ENCODE measurements at places on chromosomes 7 and 10. TPM values are rescaled to one million over a fixed set of nuclear protein-coding genes. Genes with fewer than 3 reads are reported as not detected.

The LRRN3 gene
- not detected for total RNA-seq

The AMZ1 gene
- total RNA-seq: 0.50 TPM

The NEUROG3 gene
- not detected for total RNA-seq

The EEPD1 gene
- 2.5 TPM for total RNA-seq

The TMEM270 gene
- total RNA-seq: 0.93 TPM
